ENCODE measurements at places on chromosomes 7 and 10. TPM values are rescaled to one million over a fixed set of nuclear protein-coding genes. Genes with fewer than 3 reads are reported as not detected.
A peak's percentile ranks its signal among the peaks of the same experiment; 100 is the strongest.

Gene SLC13A1
- total RNA-seq: not detected

GRCh38 chr7:32574626-32575025 lies 79.3 kb downstream of the AVL9 start:
- H3K36me3 ChIP-seq: peaks cover 54% of the 10 kb centered on the region
- no peaks in the 10 kb centered on the region for H3K27me3 ChIP-seq
- no peak for DNase-seq
- no peak overlapping the region for H3K4me3 ChIP-seq
- no peak overlapping the region for H3K27ac ChIP-seq

DNA sequence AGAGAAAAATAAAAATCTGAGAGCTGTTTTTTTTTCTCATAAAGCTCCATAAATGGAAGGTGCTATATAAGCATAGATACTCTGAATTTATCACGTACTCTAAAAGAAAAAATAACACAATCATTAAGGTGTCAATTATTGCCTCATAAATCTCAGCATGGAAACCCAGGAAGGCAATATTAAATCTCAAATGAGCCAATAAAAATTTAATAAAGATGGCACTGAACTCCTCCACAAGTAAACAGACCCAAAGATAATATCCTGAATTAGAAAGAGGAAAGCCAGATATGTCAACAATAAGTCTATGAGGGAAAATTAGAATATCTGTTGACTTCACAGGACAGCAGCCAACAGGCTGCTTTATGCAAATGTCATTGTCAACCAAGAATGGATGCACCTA lies 66.5 kb downstream of the CDK6 start:
- no peaks in the 10 kb centered on the region for H3K27me3 ChIP-seq
- no peak for DNase-seq
- H3K36me3 ChIP-seq: peaks cover 11% of the 10 kb centered on the region
- H3K27ac ChIP-seq: peak overlapping the region; percentile 93

DNA sequence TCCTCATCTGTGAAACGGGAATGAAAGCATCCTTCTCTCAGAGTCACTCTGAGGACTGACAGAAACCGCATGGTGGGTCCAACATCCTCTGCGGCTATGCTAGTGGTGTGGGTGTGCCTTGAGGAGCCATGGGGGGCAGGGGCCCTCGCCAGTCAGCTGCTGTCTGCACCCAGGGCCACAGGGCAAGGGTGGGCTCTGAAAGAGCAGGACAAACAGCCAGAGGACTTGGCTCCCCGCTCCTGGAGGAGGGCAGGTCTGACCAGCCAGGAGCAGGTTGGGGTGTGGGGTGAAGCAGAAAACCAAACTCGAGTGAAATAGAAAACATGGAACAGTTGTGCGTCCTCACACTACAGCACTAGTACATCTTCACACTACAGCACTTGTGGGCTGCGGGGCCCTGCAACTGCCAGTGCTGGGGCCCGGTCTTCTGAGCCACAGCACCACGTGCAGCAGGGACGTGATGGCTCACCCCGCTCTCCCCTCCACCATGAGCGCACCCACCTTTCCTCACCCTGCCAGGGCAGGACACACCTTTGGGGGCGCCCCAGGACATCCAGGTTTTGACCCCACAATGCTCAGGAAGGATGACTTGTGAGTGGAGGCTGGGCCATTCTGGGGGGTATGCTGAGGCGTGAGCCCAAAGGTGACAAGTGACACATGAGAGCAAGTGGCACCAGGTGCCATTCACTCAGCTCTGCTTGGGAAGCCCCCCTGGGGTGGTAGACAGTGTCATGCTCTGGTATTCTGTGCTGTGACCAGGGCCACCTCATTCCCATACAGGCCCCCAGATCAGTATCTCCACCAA lies 96.1 kb upstream of the RET start:
- no peak overlapping the region for H3K4me3 ChIP-seq
- H3K4me1 ChIP-seq: no peaks in the 10 kb centered on the region

DNA sequence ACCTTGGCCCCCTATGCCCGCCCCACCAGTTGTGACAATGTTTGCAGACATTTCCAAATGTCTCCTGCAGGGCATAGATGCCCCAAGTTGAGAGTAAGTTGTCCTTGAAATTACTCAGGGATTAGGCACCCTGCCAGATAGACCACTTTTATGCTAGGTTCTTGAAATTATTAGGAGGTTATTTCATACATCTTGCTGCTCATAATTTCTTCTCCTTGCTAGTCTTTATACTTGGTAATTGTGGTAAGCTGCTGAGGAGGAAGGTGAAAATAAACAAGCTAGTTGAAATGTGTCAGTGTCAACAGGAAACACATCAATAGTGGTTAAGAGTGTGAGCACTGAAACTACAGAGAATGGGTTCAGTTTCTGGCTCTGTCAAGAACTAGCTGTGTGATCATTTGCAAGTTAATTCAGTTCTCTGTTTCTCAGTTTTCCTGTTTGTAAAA lies 63.7 kb upstream of the AOAH start:
- no peak for DNase-seq
- no peaks in the 10 kb centered on the region for H3K36me3 ChIP-seq

DNA sequence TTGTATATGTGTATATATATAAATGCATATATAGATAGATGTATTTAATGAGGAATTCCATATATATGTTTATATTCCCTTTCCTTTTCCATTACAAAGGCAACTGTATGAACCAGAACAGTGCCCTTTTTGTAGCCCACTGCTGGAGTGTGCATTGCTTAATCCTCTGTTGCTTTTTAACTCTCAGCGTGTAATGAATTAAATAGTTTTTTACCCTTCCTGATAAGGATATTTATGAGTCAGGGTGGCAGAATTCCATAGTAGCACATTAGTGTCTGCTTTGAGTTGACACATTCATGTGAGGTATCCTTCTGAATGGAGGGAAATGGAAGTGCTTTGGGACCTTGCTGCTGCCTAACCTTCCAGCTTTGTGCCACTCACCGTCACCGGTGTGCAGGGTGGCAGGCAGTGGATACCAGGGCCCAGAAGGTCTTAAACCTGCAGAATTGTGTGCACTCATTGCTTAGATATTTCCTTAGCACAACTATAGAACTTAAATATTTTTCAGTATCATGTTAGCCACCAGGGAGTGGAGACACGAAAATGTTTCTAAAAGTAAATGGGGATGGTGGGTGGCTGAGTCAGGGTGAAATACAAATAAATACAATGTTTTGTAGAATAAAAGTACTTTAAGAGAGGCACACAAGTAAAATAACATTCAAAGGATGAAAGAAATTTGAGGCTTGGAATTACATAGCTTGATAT lies 117.9 kb downstream of the SND1 start:
- H3K36me3 ChIP-seq: peaks cover 4% of the 10 kb centered on the region
- peaks cover 45% of the 10 kb centered on the region for H3K4me1 ChIP-seq
- DNase-seq: peak; percentile 36

- peak overlapping the region; percentile 80 for H3K4me3 ChIP-seq
- peaks cover 28% of the 10 kb centered on the region for H3K27me3 ChIP-seq
- no peaks in the 10 kb centered on the region for H3K36me3 ChIP-seq
- peak overlapping the region; percentile 36 for H3K27ac ChIP-seq
- H3K4me1 ChIP-seq: peaks cover 18% of the 10 kb centered on the region
These were observed 1.7 kb upstream of the HOXA13 start for GRCh38 chr7:27201580-27202017.

DNA sequence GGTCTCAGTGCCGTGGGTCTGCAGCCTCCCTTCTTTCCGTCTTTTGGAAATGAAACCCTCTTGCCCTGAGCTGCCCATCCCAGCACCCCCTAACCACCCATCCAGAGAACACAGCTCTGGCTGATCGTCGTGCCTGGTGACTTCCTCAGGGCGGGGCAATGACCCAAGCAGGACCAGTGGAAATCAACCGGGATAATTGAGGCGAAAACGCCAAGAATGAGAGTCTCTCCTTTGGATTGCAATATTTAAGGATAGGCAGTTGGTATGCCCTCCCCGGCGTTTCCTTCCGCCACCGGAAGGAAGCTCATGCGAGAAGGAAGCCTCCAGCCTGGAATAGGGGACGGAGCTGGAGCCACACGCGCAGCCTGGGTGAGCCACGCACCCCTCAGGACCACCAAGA lies 73.7 kb upstream of the PFKP start:
- no peaks in the 10 kb centered on the region for H3K36me3 ChIP-seq
- no peak overlapping the region for H3K4me3 ChIP-seq
- H3K27ac ChIP-seq: no peak overlapping the region

GRCh38 chr7:35253710-35254495 lies at the start of gene TBX20:
Gene TBX20 (minus strand): TSS chr7:35254100. CDS start chr7:35253620, 480 bp downstream.
- peak within 1 kb of the TSS; percentile 37 for H3K4me3 ChIP-seq
- no peaks in the 10 kb centered on the region for H3K4me1 ChIP-seq
- DNase-seq: peak; percentile 84
- H3K36me3 ChIP-seq: no peaks in the 10 kb centered on the region

Data from osteoblast (primary cell).